ENCODE measurements at places on chromosomes 11 and 22.
A peak's percentile ranks its signal among the peaks of the same experiment; 100 is the strongest.

GRCh38 chr11:122976734-122977469 lies 4.7 kb downstream of the BSX start:
- no peak for DNase-seq

DNA sequence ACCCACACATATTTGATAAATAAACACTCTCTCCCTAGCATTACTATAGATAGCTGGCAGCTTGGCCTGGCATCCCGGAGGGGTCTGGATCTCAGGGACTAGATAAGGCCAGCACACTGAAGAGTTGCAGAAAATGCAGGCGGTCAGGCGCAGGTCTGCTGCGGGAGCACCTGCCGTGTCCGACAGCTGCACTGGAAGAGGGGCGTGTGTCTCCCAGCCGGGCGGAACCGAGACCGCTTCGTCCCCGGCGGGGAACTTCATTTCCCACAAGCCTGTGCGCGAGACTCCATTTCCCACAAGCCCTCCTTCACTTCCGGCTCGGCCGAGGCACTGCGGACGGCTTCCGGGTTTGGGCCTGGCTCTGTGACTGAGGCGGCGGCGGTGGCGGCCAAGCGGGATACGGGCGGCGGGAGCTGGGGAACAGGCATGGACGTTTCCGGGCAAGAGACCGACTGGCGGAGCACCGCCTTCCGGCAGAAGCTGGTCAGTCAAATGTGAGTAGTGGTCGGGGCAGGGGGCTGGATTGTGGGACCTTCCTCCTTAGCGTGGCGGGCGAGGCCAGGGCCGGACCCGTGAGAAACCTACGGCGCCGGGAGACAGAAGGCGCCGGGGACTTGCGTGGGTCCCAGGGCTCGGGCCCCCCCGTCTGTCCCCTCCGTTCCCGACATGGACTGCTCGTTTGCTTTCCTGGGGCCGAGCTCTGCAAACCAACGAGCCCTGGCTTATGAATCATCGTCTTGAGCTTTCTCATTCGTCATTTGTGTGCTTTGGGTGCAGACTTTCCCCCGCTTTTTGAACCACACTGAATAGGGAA lies at the start of gene MED15:
TSS of gene MED15 (plus strand) at position 358 of the 814 bp plus-strand sequence. CDS start at position 427, 69 bp downstream.
- DNase-seq, result peak; percentile 94

- no peak for DNase-seq
Measured at GRCh38 chr11:6196396-6196795, 2.6 kb upstream of the OR52W1 start.

GRCh38 chr11:128532572-128533091 lies 54.7 kb downstream of the ETS1 start:
- no peak for DNase-seq

DNA sequence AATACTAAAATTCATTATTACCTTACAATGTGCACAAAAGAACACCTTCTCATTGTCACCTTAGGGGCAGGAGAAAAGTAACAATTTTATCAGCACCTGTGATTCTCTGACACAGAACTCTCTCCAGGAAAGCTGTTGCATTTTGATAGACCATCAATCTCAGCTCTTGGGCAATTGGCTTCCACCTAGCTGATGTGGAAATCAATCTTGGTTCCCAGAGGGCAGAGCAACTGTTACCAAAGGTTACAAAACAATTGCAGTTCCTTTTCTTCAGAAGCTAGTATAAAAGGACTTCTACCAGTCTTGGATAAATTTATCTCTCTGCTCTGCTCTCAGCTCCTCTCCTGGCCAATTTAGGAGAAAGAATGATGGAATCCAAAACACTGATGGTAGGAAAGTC lies 157.8 kb upstream of the DDI1 start:
- DNase-seq, result no peak

DNA sequence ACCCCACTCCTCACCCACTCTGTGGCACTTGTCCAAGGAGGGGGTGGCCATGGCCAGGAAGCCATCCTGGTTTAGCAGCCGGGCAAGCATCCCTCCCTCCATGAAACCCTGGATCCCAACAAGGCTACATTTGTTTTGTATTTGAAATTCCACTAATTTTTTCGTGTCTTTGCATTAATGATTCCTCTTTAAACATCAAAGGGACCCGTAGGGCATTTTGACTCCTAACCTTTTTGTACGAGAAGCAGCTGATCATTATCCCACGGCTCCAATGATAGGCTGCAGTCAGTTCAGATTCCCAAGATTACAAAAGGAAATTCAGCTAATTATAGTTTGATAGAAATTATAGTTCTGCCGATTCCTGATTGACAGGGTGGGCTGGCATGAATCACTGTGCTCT lies 10.7 kb downstream of the MYEOV start:
- no peak for DNase-seq

DNA sequence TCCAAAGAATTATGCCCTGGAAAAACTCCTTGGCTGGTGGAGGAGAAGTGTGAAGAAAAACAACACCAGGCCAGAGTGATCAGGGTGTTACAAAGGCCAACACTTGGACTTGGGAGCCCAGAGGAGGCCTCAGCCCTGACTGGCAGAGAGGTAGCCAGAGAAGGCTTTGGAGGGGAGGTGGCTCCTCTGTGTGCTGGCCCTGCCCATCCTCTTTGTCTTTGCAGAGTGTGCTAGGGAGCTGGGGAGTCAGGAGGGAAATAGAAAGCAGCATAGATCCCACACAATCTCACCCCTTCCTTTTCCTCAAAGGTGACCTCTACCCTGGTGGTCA lies 12.0 kb upstream of the P2RY6 start:
- DNase-seq, result no peak

- peak; percentile 1 for DNase-seq
Measured at GRCh38 chr11:134536219-134536618, 124.2 kb upstream of the B3GAT1 start.

DNA sequence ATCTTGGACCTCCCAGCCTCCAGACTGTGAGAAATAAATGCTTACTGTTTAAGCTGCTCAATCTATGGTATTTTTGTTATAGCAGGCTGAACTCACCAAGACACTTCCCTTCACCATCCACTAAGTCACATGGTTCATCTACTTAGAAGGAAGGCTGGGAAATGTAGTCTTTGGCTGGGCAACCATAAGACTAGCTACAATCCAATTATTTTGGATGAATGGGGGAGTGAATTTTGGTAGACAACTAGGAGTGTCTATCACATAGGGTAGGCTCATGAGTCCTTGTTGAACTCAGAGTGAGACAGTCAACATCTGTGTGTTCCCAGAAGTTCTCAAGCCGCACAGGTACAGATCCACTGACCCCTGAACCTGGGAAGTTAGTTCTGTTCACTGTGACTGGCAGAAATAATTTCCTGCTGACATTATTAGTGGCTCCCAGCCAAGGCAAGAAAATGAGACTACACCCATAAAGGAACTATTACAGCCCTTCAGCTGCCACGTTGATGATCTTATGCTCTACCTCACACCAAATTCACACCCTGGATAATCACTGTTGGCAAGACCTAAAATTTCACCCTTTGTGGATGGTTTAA lies 3.1 kb upstream of the SLC35C1 start:
- DNase-seq, result no peak

- DNase-seq, result no peak
Measured at GRCh38 chr11:122089111-122089510, 26.9 kb downstream of the BLID start.

DNA sequence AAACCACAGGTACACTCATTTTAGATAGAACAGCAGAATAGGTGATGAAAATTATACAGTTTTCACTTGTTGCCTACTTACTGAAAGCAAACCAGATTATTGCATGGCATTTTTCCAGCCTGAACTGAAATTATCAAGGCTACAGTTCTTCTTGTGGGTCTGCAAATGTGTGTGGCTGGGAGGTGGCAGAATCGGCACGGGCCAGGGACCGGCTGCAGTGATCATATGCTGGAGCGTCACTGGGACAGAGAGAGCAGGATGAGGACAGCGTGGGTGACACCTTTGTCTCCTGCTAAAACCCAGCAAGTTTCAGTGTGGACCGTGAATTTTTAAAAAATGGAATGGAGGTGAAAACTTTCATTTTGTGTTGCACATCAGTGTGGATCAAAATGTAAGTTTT lies 59.3 kb upstream of the PITPNB start:
- DNase-seq, result no peak

GRCh38 chr11:14908214-14908880 lies 16.3 kb upstream of the CYP2R1 start:
- DNase-seq, result peak; percentile 46

Measured in testis (tissue), 5 donors.